ENCODE measurements at places on chromosomes 12 and 14.

DNA sequence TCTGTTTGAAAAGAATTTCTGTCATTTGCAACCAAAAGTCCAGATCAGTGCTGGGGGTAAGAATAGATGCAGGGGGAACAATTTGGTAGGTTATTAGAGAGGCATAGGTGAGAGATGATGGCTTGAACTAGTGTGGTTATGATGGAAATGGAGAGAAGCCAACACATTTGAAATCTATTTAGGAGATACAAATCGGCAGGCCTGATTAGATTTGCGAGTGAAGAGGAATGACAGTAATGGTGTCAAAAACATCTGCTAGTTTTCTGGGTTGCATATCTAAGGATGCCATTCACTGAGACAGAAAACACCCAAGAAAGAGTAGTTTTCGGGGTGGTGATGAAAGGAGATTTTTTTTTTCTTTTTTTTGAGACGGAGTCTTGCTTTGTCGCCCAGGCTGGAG lies 138.1 kb downstream of the LMNTD1 start:
- no peak for DNase-seq

- DNase-seq, result no peak
These were observed 16.8 kb downstream of the GPATCH2L start for GRCh38 chr14:76168531-76168930.

- no peak for DNase-seq
These were observed 64.7 kb downstream of the CLMN start for GRCh38 chr14:95255013-95255412.

DNA sequence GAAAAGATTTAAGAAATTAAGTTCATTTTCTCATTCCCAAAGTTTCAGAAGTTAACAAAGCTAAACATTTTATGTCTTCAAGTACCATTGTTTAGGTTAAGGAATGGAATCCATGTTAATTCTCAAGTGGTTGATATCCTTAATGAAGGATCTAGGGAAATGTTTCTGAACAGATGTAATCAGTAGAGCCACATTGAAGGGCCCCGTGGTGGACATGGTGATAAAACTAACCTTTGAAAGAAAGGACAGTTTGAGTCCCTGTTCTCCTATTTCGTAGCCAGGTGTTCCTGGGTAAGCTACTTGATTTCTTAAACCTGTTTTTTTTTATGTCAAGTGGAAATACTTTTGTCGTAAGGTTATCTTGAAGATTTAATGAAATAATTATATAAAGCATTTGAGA lies 4.6 kb downstream of the PPM1A start:
- peak; percentile 42 for DNase-seq

- DNase-seq, result no peak
These were observed 110.2 kb downstream of the ALX1 start for GRCh38 chr12:85390266-85390665.

GRCh38 chr14:83164591-83164990 lies 1630.9 kb upstream of the SEL1L start:
- no peak for DNase-seq

- peak; percentile 72 for DNase-seq
These were observed 26.2 kb downstream of the RFLNA start for GRCh38 chr12:124321040-124321481.

DNA sequence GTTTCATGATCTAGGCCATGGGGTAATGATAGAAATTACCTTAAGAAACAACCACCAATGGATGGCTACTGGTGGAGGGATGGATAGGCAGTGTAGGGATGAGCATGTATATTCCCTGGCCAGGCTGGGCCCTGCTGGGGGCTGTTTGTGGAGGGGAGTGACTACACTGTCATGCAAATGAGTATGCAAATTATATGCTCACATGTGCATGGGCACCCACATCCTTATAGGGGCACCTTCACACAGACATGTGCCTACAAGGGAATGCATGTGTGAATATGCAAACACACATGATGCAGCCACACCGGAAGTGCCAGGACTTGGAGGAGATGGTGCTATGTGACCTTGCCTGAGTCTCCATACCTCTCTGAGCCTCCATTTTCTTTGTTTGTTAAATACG lies 39.7 kb upstream of the FAM222A start:
- no peak for DNase-seq

GRCh38 chr12:41433460-41433859 lies 245.3 kb downstream of the PDZRN4 start:
- no peak for DNase-seq

- DNase-seq, result no peak
These were observed 343.4 kb downstream of the ADAMTS20 start for GRCh38 chr12:43208627-43209026.

GRCh38 chr14:65351493-65352194 lies 60.9 kb upstream of the FUT8 start:
- DNase-seq, result no peak

DNA sequence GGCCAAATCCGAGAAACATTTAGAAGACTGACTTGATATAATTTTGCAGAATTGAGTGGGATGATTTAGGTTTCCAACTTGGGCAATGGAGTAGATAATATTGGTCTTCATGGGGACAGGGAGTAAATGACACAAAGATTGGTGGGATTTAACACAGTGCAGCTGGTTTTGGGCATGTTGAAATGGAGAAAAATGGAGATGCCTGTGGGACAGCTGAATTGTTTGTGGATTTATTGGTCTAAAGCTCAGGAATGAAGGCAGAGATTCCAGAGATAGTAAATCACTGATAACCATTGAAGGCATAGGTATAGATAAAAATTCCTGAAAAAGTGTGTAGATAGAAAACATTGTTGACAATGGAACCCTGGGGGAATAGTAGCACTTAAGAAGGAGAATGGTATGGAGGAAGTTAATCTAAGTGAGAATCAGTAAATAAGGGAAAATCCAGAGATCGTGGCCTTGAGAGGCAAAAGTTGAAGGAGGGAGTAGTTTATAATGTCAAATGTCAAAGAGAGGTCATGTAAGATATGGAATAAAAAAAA lies 120.9 kb upstream of the ATP2B1 start:
- no peak for DNase-seq

DNA sequence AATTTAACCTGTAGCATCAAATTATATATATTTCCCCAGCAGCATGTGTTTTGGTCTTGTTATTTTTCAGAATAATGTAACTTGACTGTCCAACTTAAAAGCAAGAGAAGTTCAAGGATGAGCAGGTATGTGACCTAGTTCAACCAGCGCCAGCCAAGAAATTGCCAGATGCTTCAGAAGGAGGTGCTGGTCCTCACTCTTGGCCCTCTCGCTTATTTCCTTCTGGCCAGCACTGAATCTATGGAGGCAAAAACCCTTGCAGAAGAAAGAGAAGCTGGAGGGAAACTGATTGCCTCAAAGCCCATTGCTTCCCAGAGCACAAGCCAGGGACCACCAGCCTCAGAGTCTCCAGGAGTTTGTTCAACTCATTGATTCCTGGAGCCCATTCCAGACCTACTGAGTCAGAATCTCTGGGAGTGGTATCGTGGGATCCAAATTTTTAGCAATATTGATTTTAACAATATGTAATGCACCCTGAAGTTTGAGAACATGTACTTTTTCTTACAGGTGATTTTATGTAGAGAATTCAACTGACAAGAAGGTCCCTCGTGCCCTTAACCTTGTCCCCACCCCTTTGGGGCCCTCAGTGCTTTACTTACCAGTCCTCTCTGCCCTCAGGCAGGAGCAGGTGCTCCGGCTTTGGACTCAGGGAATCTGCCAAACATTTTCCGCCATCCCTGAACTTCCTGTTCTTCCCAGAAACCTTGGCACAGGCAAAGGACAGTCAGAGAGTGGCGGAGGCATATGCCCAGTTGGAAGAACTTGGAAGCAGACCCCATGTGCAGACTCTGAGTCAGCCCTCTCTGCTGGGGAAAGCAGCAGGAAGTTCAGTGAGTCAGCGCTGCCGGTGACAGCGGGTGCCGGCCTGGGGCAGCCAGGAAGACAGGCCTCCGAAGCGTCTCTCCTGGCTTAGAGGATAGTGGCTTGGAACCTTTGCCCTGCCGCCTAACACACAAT lies 10.4 kb downstream of the BEST3 start:
- DNase-seq, result peak; percentile 76

DNA sequence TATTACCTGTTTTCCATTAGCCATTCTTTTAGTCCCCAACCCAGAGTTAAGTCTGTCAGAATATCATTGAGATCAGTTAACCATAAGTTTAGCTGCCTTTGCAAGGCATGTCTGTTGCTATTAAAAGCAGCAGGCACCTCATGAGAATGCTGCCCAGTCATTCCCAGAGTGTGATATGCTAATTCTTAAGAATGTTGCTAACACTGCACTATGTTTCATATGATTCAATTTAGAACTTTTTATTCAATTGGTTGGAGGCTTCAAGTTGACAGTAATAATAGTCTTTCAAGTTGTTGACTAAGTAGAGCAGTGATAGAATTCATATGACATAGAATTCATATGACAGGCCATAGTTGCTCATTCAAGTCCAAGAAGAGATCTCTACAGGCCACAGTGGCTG lies 292.3 kb downstream of the FUT8 start:
- peak; percentile 12 for DNase-seq

- peak; percentile 78 for DNase-seq
These were observed 4.9 kb downstream of the PTGDR start for GRCh38 chr14:52272375-52272774.

DNA sequence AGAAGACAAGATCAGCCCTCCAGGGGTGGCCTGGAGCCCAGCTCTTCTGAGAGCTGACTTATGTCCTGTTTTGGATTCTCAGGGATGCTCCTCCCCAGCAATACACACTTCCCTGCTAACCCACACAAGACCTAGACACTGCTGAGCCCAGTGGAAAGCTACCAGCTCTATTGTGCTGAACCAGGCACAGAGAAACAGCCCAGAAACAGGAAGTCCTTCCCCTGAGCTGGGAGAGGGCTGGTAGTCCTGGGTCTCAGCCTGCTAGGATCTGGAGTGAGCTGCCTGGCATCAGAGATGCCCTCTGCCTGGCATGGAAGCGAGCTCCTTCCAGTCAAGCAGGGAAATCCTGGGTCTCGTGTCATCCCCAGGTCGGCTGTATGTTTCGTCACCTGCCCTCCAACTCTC lies 1.2 kb upstream of the LAG3 start:
- no peak for DNase-seq

DNA sequence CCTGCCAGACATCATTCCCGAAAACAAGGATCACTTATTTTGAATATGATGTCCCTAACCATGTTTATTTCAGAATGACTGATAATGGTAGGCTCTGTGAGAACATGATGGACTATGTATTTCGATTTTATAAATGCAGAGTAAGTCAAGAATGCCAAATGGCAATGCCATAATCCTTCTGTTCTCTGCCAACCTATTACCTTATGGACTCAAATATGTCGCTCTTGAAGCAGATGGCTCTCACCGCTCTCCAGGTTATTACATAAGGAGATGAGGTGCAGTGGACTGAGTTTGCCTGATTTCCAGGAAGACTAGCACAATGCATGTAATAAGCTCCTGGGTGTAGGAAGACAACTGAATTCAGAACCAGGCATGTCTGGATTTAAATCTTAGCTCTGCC lies 227.2 kb downstream of the BTG1 start:
- no peak for DNase-seq

- DNase-seq, result no peak
These were observed 266.4 kb downstream of the LRFN5 start for GRCh38 chr14:41872931-41873685.

DNA sequence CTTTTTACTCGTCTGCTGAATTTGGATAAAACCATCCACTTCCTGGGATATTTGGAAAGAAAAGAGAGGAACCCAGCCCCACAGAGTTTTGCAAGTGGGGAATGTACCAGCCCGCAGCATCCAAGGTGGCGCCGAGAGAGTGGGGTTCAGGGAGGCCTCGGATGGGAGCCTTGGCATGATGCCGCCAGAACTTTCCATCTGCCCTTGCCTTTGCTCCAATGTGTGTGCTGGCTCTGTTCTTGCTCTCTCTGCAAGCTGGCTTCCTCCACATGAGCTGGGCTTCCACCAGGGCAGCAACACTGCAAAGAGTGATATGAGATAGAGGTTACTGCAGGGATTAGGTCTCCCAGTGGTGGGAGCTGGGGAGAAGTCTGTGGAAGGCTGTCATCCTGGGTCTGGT lies 6.6 kb upstream of the SERPINA12 start:
- DNase-seq, result no peak

DNA sequence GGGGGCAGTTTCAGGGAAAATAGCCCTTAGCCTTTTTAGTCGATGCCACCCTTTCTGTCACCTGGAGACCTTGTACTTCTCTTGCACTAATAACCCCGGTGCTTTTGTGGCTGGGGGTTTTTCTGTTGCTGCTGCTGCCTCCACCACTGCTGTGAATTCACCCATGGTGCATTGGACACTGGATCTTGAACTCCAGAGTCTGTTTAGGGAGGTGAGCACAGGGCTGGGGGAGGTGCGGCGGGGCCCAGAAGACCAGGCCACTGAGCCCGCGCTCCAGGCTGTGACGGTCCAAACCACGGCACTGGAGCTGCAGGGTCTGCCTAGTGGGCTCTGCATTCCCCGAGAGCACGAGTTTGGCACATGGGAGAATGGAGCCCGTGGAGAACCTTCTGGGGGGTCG lies 100.6 kb downstream of the NINJ2 start:
- no peak for DNase-seq

DNA sequence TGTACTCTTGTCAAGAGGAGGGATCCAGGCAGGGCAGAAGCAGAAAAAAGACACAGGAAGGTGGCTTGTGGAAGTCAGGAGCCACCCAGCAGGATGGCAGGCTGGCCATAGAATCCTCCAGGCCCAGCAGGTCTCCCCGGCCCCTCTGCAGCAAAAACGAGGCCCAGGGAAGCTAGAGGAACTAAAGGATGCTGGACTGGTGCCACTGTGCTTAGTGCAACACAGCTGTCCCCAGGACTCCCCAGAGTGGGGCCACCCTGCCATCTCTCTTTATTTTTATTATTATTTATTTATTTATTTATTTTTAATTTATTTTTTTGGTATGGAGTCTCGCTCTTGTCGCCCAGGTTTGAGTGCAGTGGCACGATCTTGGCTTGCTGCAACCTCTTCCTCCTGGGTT lies 54.1 kb downstream of the PITPNM2 start:
- DNase-seq, result no peak

DNA sequence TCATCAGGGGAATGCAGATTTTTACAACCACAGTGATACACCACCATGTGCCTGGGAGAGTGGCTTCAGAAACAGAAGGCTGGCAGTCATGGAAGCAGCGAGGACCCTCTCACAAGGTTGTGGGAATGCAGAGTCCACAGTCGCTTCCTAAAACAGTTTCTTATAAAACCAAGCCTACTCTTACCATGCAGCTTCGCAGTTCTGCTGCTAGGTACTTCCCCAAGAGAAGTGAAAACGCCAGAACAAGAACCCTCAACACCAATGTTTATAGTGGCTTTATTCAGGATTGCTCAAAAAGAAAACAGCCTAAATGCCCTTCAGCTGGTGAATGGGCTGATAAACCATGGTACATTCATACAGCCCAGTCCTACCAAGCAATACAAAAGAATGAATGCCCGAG lies 87.2 kb downstream of the DDX51 start:
- no peak for DNase-seq

- DNase-seq, result no peak
These were observed 42.4 kb downstream of the TMEM30B start for GRCh38 chr14:61238611-61239245.

DNA sequence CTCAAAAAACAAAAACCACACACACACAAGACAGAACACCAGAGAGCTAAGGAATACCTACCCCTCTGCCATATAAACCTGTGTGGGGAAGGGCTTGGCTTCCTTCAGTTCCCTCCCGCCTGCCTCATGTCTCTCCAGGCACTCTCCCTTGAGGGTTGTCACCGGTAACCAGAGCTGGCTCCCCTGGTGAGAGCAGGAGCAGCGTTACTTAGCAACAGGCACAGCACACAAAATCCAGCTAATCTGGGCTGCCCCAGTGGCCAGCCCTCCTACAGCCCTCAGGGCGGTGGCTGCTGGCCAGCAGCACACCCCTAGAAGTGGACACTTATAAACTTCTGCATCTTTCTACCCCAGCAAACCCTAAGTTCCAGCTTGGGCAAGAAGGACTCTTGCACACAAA lies 21.6 kb upstream of the NR4A1 start:
- no peak for DNase-seq
